ENCODE measurements at places on chromosomes 7 and 10.
A peak's percentile ranks its signal among the peaks of the same experiment; 100 is the strongest.

DNA sequence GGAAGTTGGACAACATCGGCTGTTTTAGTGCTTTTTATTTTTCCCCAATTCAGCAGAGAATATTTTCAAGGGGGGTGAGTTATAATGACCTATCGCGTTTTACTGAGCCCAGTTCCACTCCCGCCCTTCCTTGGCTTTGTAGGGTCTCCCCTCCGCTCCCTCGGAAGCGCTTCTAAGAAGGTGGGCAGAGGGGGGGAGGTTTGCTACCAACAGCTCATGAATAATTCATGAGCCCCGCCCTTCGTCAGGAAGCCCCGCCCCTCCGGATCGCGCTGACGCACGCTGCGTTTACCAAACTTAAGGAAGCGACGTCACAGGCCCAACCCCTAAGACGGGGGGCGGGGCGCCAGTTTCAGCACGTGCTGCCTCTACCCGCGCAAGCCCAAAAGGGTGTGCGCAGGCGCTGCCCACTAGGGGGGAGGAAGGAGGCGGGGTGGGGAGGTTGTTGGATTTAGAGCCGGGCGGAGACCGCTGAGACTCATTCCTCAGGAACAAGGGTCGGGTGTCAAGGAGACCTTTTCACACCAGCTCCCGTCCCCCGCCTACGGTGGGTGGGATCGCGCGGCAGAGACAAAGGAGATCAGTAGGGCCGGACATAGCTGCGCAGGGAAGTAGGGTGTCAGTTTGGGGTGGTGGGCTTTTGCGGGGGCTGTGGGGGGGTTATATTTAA is 529 bp upstream of the MEPCE start:
- DNase-seq = peak; percentile 98

DNA sequence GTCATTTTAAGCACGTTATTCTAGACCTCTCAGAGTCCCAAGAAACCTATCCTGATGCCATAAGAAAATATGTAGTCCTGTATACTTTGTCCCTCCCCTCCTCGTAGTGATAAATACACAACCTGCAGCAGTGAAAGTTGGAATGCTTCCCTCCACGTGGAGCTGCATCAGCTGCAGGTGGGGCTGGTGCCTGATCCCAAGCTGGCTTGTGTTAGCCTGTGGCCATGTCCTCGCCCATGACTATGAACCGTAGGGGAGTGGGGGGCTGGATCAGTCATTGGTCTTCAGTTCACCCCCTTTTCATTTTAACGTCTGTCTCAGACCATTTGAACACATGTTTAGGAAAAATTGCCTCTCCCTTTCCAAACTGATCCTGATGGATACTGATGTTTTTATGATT is 171.4 kb upstream of the HABP2 start:
- DNase-seq = no peak

DNA sequence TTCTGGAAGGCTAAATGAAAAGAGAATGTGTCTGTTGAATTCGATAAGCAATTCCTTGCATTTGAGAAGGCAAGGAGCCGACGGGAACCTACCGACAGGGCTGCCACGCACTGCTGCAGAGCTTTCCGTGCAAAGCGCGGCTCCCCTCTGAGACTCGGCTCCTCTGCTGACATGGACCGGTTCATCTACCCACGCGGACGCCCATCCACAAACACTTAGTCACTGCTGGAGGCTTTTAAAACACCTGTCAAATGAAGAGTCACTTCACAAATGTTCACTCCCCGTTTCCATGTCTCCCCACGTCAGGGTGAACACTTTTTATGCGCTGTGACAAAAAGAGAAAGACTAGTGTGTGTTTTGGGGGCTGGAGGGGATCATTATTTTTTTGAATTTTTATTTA is 32.0 kb downstream of the AMZ1 start:
- DNase-seq = no peak

DNA sequence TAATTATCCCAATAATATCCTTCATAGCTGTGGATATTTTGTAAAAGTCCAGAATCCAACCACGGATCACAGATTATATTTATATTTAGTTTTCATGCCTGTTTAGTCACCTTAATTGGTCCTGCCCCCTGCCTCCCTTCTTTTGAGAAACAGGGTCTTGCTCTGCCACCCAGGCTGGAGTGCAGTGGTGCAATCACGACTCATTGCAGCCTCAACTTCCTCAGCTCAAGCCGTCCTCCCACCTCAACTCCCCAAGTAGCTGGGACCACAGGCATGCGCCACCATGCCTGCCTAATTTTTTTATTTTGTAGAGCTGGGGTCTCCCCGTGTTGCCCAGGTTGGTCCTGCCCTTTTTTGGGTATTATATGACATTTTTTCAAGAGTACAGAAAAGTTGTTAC is 129.4 kb downstream of the KAT6B start:
- no peak for DNase-seq

DNA sequence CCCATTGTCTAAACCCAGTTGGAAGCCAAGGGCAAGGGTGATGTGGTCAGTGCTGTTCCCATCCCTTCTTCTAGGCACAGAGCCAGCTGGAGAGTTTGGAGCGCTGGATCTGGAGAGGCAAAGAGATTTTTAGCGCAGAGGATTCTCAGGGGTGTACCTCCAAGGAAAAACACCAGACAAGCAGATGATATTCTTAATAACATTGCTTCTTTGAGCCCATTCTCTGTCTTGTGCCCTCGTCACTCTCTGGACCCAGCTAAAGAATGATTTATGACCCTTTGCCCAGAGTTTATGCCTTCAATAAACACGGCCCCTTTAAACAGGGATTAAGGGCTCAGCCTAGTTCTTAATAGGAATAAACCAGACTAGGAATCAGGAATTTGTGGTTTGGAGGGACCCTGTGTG is 4.7 kb upstream of the HIP1 start:
- no peak for DNase-seq

GRCh38 chr7:158061026-158061630 is 526.5 kb downstream of the PTPRN2 start:
- DNase-seq = no peak

GRCh38 chr10:60048091-60048501 is 141.7 kb upstream of the CCDC6 start:
- no peak for DNase-seq

DNA sequence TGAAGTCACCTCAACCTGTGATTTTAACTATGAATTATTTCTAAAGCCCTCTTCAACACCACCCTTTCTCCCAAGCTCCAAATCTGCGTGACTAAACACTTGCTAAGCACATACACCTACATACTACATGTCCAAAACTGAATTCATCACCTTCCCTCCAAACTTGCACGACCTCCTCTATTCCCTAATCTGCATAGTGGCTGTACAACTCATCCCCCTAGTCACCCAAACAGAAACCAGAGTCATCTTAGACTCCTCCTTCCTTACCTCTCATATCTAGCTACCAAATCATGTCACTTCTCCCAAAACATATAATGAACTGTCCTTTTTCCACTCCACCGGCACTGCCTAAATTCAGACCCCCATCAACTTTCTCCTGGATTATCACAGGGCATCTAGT is 16.2 kb downstream of the ARHGAP21 start:
- DNase-seq = no peak

DNA sequence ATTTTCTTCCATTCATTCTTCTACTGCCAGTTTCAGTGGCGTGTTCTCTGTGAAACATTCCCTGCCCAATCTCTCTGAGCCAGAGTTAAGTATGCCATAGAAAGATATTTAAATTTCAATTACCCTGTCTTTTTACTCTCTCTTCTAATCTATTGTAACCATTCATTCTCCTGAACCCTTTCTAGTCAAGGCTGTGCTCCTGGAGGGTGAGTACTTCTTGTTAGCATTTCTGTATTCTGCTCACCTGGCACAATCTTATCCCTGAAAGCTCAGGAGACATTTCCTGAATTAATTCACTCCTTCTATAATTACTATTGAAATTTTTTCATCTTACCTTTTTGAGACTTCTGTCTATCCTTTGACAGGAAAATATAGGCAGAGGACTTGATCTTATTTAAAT is 271.7 kb downstream of the HGF start:
- no peak for DNase-seq

GRCh38 chr10:124572751-124573150 is 111.1 kb downstream of the LHPP start:
- no peak for DNase-seq

GRCh38 chr10:92834331-92834730 is 14.0 kb upstream of the EXOC6 start:
- DNase-seq = no peak

GRCh38 chr7:33418251-33418701 is 288.9 kb downstream of the BBS9 start:
- no peak for DNase-seq

GRCh38 chr7:128810473-128810872 is 18.7 kb downstream of the CCDC136 start:
- DNase-seq = no peak

GRCh38 chr10:76540331-76540730 is 1097.3 kb downstream of the KCNMA1 start:
- DNase-seq = no peak

DNA sequence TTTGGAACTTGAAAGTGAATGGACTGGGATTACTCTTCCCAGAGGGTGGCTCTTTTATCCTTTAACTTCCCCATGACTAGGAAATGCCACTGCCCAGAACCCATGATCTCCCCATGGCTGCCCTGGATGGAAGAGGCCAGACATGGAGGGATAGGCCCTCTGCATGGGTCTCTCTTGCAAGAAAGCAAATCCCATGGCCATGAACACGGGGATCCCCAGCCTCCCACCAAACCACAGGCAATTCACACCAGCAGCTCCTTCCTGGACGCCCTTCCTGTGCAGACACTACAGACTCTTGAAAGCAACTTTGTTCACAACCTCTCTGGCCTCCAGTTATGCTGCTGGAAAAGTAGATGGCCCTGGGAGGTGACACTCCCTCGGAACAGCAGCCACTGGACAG is 55.0 kb downstream of the EBF3 start:
- no peak for DNase-seq

GRCh38 chr10:73584737-73585136 is 6.4 kb downstream of the USP54 start:
- no peak for DNase-seq

DNA sequence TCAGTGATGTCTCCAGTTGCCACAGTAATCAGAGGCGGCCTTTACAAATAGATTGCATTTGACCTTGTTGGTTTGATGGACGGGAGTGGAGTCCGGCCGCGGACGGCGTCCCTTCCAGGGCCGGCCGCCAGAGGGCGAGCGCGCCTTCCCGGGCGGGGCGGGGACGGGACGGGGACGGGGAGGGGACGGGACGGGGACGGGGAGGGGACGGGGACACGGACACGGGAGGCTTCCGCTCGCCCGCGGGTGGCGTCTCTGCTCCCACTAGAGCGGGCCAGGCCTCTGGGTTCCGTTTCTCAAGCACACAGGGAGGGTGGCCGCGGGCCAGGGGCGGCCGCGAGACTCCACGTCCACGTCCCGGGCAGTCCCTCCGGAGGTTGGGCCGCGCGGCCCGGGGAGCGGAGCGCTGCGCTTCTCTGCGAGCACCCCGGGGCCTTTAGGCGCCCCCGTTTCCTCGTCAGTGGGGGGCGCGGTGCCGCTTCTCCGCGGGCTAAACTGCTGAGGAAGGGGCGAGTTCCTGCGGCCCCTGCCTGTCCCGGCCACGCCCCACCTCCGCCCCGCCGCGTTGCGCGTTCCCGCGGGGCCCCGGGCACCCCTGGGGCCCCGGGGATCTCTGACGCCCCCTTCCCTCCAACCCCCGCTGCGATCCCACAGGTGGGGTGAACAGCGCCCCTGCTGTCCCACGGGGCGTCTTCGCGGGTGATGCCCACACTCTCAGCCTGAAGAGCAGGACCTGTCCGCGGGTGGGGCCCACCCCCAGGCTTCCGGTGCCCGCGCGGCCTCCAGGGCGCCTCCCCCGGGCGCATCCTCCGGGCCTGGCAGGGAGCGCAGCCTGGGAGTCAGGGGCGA is 84.2 kb upstream of the MKI67 start:
- no peak for DNase-seq

- peak; percentile 53 for DNase-seq
Measured at GRCh38 chr7:47493976-47494911, 87.7 kb downstream of the TNS3 start.

- DNase-seq = no peak
Measured at GRCh38 chr7:119703895-119704294, 569.1 kb upstream of the KCND2 start.

GRCh38 chr10:48442090-48442808 is 135.8 kb downstream of the MAPK8 start:
- DNase-seq = no peak

DNA sequence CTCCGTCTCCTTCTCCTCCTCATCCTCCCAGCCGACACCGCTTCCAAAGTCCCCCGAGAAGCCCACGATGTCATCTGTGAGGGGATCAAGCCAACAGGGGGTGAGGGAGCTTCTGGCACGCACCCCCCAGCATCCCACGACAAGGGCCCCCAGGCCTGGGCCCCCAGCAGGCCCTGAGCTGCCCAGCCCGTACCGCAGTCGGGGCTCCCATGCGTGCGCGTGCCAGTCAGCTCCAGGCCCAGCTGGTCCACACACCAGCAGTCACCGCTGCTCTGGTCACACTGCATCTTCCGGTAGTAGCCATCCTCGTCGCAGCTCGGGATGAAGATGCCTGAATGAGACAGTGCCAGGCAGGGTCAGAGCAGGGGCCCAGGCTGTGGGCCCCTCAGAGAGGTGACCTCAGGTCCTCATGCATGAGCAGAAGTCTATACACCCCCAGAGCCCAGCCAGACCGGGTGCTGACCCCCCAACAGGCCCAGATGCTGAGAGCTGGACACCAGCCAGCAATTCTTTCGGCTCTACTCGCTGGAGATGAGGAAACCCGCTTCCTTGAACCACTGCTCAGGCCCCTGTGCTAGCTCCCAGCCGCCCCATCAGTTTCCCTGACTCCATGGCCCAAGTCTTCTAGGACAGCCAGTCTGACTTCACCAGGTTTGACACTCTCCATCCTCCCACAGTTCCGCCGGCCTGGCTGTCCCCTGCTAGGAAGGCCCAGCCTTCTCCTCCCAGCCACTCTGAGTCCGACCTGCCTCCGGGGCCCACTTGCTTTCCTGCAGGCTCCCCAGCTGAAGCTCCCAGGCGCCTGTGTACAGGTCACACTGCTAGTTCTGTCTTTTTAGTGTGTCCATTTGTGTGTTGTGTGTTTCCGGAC is 25.3 kb downstream of the SPOCK2 start:
- DNase-seq = no peak

DNA sequence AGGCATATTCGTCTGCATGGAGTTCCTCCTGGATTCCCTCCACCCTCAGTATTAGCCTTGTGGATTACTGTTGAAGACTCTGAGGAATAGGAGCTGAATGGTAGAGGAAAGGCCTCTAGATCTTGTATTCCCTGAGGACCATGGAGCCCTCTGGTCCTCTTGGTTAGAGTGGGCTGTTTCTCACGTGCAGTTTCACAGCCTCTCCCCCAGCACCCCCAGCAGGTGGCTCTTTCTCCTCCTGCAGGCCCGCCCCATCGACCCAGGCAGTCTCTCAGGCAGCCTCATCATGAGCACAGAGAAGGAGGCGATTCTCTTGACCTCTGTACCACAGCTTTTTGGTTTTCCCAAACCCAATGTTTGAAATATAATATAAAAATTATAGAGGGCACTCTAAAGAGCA is 102.0 kb downstream of the WNT2 start:
- no peak for DNase-seq

Data from SK-N-MC (cell line).